ENCODE measurements at places on chromosomes 7 and 10.

DNA sequence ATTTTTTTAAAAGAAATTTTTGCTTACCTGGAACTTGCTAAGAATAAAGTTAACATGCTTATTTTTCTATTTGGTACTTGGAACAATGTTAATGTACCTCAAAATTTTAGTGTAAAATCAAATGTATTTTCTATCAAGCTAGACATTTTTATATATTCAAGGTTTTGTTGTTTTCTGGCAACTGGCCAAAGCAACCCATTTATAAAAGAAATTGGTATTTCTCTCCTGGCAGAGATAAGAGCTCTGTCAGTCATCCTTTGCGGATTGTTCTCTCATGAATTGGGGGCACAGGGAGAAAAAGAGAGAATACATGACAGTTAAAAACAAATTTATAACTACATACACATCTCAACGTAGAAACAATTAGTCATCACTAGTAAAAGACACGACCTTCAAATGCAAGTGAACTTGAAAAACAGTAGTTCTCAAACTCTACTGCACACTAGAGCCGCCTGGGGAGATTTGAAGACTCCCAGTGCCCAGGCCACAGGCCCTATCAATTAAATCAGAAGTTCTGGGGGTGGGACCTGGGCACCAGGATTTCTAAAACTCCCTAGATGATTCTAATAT is 152.4 kb upstream of the LAMB4 start:
- no peak for DNase-seq

DNA sequence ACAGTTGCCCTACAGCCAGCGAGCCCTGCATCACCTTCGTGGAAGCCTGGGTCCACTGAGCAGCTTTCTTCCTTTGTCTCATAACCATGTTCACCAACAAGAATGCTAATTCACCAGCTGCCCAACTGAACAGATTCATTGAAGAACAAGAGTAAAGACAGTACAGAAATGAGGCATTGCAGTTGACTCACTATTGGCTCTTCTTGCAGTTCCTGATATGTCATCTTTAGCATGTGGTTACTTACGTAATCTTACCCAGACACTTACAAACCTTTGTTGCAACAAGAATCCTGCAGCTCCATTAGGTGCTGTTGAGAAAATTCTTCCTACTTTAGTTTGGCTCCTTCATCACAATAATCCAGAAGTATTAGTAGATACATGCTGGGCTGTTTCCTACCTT is 174.0 kb upstream of the TPK1 start:
- no peak for DNase-seq

- DNase-seq: no peak
These were observed 614 bp upstream of the IFIT2 start for GRCh38 chr10:89301232-89301631.

DNA sequence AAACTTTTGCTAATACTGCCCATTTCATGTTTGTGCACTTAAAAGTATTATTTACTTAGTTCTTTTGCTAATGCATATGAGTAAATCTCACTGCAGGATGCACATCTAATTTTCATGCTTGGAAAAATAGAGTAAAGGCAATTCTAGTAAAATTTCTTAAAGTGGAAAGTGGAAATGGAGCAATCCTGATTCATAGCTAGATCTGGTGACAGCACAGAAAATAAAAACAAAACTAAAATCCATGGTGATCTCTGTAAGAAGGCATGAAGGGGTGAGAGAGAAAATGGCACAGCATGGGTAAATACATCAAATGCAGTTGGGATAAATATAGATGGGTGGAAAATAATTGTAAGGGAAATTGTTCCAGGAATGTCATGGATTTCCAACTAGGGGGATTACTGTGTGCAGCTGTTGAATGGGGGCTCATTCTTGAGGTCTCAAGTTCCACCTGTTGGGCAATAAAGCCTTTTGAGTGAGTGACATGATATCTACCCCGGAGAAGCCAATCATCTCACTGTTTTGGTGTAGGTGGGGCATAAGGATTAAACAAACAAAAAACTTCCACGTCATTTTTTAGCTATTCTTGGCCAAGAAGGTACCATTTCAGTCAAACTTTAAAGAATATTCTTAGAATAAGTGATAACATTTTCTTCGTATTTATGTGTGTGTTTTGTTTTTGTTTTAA is 1.7 kb upstream of the MCU start:
- no peak for DNase-seq

DNA sequence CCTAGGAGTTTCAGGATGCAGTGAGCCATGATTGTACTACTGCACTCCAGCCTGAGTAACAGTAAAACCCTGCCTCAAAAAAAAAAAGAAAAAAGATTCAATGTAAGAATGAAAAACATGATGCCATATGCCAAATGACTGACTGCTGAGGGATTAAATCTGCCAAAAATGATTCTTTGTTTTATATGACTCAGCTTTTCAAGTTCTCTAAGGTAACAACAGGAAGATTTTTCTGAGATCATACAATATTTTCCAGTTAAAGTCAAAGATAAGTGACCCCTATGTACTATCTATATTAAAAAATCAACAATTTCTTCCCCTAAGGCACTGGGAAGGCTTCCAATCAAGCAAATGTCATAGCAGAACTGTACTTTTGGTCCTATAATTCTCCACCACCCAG is 271.2 kb upstream of the IMMP2L start:
- no peak for DNase-seq

- DNase-seq: no peak
These were observed 20.6 kb upstream of the ADAMTS14 start for GRCh38 chr10:70651661-70652060.

GRCh38 chr7:135317676-135318325 is 84.2 kb downstream of the STRA8 start:
- DNase-seq: no peak

DNA sequence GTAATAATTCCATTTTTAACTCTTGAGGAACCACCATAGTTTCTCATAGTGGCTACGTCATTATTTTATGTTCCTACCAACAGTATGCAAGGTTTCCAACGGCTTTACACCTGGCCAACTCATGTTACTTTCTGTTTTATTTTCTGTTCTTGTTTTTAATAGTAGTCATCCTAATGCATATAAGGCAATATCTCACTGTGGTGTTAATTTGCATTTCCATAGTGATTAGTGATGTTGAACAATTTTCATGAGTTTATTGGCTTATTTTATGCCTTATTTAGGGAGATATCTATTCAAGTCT is 465.5 kb upstream of the KLF6 start:
- DNase-seq: no peak

DNA sequence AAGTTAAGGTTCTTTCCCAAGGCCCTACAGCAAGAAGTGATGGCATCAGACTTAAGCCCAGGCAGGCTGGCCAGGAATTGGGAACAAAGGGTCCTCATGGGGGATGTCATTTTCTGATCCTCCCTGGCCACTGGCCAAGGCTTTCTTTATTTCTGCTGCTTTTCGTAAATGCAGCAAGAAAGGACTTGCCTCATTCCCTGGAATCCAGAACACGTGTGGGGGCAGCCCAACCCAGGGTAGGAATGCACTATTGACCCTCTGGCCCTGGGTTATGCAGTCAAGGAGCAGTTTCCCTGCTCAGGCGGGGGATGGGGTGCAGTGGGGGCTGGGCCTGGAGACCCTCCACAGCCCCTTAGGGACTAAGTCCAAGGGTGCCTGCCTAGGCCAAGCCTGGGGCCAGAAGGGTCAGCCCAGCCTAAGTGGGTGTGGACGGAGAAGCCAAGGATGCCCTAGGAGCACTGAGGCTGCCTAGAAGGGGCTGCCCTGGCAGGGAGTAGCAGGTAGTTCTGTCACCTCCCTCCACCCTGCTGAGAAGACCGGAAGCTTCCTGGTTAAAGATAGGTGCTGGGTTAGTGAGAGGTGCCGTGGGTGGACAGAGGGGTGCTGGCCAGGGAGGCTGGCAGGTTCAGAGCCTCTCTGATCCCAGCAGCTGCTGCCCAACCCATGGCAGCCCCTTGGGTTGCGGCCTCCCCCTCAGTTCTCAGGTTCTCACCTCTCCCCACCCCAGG is 179.2 kb downstream of the SH3PXD2A start:
- DNase-seq: no peak

GRCh38 chr7:130932088-130932487 is 198.1 kb upstream of the KLF14 start:
- no peak for DNase-seq

- DNase-seq: no peak
These were observed 33.3 kb upstream of the OTUD1 start for GRCh38 chr10:23405540-23405939.

DNA sequence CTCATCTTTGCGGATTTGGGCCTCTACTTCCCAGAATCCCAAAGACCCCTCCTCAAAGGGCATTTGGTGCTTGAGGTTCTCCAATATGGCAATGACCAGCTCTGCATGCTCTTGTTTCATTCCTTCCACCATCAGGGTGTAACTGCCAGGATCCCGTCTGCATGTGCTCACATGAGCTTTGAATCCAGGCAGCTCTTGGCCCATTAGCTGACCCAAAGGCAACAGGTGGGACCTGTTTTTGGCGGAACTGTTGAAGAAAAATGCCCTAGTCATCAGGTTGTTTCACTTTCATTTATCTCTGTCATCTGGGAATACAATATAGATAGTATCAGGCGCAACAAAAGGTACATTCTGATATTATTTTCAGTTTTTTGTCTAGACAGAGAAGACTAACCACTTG is 159.1 kb upstream of the TCF7L2 start:
- DNase-seq: no peak

DNA sequence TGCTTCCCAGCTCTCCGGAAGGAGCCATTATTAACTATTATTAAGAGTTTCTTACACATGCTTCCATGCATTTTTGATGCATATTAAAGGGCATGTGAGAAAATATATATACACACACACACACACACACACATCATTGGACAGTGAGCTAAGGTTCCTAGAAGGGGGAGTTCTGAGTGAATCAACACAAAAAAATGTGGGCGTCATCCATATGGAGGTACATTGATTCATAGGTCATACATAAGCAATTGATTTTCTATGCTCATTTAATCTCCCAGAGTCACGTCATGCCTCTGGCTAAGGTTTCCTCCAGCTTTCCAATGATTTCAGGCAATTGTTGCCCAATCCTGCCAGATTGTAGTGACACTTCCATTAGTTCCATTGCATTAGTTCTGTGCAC is 269.4 kb downstream of the DNAJB9 start:
- no peak for DNase-seq

DNA sequence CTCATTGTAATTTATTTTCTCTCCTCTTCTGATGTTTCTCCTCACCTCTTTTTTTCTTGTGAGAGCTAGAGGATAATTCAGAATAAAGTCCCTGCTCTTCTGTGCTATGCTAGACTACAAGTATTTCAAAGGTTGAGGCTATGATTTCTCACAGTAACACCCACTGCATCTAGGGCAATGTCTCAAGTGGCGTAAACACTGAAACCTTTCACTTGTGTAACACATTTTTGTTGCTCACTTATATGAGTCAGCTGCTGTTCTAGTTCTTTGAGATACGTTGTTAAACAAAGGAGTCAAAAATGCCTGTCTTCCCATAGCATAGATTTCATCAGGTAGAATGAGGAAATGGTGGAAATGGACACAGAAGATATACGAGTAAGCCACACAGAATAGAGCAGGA is 305.1 kb upstream of the PITRM1 start:
- no peak for DNase-seq

DNA sequence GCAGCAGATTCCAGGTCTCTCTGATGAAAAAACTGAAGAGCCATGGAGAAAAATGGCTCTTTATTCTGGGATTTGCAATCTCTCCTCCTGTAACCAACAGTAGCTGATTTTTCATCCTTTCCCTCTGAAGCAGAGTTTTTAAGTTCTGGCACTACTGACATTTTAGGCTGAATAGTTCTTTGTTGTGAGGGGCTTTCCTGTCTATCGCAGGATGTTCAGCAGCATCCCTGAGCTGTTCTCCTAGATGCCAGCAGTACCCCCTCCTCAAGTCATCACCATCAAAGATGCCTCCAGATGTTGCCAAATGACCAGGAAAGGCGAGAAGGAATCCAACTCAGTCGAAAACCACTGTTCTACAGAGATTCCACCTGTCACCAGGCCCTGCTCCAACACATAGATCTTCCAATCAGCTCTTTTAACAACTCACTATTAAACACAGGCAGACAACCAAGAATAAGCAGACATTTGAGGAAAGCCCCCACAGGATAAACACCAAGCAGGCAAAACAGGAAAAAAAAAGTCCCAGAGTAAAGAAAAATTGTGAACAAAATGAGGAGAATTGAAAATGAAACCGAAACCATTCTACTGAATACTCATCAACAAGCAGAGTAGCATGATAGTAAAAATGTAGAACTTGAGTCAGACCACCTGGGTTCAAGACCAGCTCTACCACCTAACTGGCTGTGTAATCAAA is 124.8 kb downstream of the MPP7 start:
- DNase-seq: no peak

DNA sequence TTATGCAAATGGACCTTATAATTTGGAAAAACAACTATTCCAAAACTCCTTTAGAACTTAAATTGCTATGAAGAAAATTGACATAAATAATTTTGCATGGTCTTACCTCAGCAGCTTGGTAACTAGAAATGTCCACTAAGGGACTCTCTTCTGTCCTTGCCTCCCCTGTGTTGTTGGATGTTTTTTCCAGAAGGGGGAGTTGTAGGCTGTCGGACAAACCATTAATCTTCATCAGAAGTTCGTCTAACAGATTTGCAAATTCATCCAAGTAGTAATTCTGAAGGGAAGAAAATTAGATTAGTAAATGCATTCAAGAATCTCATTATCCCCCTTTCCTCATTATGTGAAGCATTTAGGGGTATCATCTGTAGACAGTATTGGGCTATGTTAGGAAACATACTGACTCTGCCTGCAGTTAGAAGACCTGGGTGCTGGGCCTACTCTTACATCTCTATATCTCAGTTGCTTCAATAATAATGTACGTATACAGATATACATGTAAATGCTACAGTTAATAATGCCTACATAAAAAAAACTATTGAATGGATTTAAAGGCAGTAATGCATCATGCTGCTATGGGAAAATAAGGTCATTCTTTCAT is 155.6 kb downstream of the PKD1L1 start:
- no peak for DNase-seq

GRCh38 chr7:115019882-115020605 is 98.2 kb downstream of the MDFIC start:
- no peak for DNase-seq

- no peak for DNase-seq
These were observed 11.6 kb downstream of the GOLGA7B start for GRCh38 chr10:97861097-97861750.

GRCh38 chr7:51785171-51785570 is 468.6 kb upstream of the COBL start:
- DNase-seq: no peak

DNA sequence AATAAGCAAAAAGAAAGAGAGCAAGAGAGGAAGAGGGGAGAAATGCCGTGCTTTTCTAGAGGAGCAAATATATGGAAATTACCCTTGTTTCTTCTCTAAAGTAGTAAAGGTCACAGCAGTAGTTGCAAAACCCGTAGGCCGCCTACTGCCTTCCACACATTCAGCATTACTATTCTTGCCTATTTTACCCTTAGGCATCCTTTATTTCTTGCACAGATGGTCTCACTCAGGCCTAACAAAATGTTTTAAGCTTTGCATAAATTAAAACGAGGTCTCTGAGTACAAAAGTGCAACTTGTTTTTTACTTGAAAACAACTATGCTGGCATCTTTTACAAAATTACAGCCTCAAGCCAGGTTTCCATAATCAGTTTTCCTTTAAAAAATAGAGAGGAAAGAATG is 644.6 kb downstream of the AUTS2 start:
- DNase-seq: no peak

- no peak for DNase-seq
These were observed 23.7 kb downstream of the CYP26A1 start for GRCh38 chr10:93097386-93097785.
